Cortex of kidney (tissue), 1 donor: ENCODE measurements at places on chromosomes 5 and 9.
A peak's percentile ranks its signal among the peaks of the same experiment; 100 is the strongest.

- DNase-seq = no peak
Observed at GRCh38 chr5:170571875-170572852, 68.3 kb downstream of the KCNIP1 start.

GRCh38 chr5:111741278-111741677 is 15.7 kb downstream of the NREP start:
- DNase-seq = no peak

DNA sequence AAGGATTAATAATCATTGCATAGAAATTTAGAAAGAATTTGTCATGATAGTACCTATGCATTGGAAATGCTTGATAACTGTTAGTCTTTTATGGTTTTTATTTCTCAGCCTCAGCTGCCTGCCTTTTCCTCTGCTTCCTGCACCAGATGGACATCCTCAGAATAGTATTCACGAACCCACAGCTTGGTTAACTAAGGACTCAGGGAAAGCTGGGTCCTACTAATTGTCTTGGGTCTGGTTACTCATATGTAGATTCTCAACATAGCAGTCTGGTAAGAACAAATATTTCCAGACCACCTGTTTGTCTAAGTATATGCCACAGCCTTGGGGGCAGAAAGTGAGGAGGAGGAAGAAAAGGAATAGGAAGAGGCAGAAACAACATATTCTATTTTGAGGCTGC is 464.5 kb upstream of the SMARCA2 start:
- no peak for DNase-seq

GRCh38 chr9:29176786-29177185 is 1603.5 kb upstream of the C9orf72 start:
- no peak for DNase-seq

GRCh38 chr5:181205761-181206649 is 1.0 kb upstream of the TRIM7 start:
- no peak for DNase-seq

DNA sequence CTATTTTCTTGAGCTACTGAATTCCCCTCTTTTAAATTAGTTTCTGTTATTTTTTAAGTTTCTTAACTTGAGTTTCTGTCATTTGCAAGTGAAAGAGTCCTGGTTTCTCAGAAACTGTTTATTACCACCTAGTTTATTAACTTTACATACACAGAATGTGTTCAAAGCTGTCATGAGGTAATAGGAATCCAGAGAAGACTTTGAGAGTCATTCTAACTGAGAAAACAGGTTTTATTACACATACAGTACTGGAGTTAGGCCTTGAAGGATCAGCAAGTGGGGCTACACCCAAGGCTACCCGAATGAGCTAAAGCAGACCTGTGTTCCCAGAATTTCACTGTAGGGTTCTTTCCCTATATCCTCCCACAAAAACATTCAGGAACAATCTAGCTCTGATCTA is 33.1 kb downstream of the FAM114A2 start:
- no peak for DNase-seq

DNA sequence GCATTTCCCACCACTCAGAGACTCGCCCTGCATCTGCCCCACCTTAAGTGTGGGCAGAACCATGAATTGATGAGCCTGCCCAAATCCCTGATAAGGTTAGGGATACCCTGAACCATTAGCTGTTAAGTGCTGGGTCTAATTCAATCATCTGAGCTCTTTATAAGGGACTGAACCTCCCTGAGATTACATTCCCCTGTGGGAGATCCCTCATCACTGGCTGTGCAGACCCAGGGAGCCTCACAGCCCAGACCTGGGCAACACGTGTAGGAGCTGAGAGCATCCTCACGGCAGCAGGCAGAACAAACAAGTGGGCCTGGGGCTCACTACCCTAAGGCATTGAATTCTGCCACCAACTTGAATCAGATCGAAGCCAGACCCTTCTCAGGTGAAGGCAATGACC is 585 bp upstream of the TAF11L2 start:
- no peak for DNase-seq

- no peak for DNase-seq
Observed at GRCh38 chr5:65061250-65061973, 292.7 kb downstream of the CWC27 start.

GRCh38 chr5:10652151-10652550 is 88.3 kb downstream of the ANKRD33B start:
- no peak for DNase-seq

DNA sequence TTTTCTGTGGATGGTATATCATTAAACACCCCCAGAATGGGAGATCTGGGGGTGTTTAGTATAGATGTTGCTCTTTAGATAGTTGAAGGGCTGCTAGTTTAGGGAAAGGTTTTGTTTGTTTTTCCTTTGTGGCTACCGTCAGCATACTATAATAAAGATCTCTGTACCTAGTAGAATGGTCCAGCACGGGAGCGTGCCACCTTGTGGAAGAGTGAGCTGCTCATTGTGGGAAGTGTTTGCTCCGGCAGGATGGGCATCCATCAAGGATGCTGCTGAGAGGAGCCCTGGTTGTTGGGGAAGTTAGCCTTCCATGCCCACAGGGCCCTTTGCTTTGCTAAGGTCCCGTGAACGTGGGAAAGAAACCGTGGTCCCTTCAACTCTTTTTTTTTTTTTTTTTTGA is 113.1 kb downstream of the LIFR start:
- no peak for DNase-seq

GRCh38 chr5:176677209-176677939 is 30.1 kb downstream of the TSPAN17 start:
- DNase-seq = no peak

DNA sequence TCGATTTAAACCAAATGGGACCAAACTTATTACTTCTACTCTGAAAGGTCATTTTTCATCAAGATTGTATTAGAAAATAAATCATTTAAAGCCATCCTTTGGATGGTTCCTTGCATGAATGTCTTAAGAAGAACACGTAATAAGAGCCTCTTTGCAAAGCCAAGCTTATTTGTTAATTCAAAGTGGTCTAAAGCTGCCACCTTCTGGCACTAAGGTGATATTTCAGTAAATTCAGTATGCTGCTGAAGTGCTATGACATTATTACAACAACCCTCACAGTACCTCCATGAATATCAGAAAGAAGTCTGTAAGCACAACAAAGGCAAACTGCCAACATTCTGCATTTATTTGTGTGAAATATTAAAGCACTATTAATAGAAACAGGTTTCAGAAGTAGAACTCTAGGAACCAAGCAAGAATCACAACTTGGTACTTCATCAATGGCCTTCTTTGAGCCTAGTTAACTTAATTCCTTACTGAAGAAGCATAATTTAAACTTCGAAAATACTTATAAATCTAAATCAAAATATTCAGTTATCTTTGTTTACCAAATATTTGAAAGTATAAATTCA is 53.1 kb upstream of the TYRP1 start:
- DNase-seq = no peak

DNA sequence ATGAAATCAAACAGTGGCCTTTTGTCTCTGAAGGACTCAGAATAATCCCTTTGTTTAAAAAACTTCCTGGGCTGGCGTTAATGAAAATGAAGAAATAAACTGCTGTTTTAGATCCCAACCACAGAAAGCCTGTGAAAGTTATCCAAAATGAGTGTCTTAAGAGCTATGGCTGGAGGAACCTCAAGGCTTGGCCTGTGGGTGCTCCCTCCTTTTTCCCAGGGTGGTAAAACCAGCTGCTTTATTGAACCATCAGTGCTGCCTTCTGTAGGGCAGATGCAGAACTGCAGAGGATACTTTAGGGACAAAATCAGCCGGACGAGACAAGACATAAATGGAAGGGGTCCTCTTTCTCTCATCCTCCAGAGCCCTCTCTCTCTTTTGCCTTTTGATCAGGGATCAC is 100.9 kb downstream of the SMARCA2 start:
- DNase-seq = no peak

DNA sequence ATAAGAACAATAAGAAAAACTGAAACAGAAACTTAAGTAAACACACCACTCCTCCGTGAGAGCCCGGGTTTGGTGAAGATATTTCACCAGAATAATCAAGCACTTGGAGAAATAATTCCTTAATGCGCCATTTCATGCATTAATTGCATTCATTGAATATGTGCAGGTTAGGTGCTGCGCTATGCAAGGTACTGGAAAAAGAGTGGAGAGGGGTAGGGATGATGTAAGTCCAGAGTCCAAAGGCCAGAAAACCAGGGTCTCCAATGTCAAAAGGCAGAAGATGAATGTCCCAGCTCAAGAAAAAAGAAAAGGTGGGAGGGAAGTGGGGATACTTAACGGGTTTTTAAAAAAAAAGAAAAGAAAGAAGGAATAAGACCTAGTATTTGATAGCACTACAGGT is 669 bp upstream of the ZFP37 start:
- no peak for DNase-seq

GRCh38 chr5:53766673-53767072 is 206.2 kb downstream of the NDUFS4 start:
- DNase-seq = no peak

- DNase-seq = peak; percentile 37
Observed at GRCh38 chr5:148826053-148826738, at the start of gene ADRB2. Gene ADRB2, plus strand, starts transcription at chr5:148826611. Its CDS starts 221 bp downstream, at chr5:148826832.

DNA sequence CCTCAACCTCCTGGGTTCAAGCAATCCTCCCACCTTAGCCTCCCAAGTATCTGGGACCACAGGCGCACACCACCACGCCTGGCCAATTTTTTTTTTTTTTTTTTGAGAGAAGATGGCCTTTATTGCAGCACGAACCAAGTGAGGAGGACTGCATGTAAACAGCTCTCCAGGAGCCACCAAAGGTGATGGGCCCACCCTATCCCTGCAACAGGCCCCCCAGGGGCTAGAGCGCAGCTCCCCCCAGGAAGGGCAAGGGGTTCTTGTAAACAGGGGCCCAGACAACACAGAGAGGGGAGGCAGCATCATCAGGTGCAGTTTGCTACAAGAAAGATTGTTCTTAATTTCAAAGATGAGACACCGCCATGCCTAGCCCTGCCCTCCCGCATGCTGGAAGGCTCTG is 12.6 kb upstream of the EGR1 start:
- no peak for DNase-seq

GRCh38 chr5:17680737-17681136 is 46.5 kb downstream of the TAF11L14 start:
- DNase-seq = no peak

DNA sequence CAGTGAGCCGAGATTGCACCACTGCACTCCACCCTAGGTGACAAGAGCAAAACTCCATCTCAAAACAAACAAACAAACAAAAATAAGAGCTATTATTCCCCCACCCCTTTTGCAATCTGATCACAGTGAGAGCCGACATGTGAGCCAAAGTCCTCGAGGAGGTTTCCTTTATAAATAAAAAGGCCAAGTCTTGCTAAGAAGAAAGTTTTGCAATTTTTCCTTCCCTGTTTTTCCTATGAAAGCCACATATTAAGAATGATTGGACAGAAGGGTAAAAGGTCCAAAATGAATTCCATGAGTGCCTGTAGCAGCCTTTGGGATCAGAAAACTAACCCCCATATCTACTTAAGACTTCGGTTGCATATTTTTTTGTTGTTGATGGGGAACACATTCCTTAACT is 179.7 kb downstream of the TSSK1B start:
- DNase-seq = no peak

- DNase-seq = no peak
Observed at GRCh38 chr9:123269281-123269680, 895 bp upstream of the STRBP start.

DNA sequence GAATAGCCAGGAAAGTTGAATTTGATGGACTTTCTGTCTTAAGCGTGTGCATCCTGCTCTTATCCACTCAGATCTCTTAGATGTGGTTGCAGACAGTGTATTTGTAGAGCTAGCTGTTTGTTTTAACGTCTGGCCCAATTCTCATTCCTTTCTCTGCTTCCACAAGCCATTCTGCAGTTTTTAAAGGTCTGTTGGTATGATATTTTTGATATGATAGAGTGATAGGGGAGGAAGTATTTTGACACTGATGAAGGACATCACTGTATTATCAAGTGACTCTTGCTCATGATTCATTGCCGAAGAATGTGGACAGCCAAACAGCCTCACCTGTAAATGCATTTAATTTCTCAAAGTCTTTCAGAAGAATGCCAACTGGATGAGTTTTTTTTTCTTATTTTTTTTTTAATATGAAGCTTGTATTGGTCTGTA is 4.5 kb downstream of the TJP2 start:
- no peak for DNase-seq

DNA sequence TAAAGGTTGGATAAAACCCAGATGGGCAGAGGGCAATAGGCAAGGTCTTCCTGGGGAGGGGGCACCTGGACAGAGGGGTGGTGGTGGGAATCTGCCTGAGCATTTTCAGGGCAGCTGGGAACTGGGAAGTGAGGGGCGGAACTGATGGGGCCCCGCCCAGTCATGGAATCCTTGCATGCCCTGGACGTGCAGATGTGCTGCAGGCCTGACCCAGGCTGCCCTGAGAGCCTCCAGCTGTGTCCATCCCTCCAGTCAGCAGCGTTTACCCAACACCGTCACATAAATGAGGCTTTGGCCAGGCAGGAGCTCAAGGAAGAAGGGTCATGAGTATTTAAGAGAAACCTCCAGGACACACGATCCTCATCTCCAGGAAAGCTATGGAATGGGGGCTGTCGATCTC is 70.3 kb downstream of the DAB2IP start:
- no peak for DNase-seq

DNA sequence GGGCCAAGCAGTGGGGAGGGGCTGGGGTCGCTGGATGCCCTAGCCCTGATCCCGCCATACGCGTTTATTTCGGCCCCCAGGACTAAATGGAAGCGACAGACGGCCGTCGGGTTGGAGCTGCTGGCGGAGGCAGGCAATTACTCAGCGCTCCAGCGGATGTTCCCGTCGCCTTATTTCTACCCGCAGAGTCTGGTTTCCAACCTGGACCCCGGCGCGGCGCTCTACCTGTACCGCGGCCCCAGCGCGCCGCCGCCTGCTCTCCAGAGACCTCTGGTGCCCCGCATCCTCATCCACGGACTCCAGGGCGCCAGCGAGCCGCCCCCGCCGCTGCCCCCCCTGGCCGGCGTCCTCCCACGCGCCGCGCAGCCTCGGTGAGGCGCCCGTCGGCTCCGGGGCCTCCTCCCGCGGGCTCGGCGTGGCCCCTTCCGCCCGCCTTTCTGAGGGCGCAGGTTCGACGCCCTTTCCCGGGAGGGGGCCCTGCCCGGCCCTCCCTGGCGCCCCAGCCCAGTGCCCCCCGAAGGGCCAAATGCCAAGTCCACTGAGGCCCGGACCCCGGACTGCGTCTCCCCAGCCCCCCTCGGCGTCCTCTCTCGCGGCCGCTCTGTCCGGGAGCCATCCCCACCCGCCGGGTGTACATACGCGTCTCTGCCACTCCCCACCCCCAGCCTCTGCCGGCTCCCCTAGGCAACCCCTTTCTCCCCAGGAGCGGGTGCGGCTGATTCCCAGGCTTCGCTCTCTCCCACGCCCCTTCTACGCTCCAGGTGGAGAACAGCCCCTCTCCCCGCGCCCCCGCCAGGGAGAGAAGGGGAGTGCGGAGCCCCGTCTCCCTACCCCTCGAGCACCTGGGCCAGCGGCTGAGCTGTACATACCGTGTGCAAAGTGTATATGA is 7.0 kb downstream of the BARHL1 start:
- DNase-seq = no peak

- DNase-seq = no peak
Observed at GRCh38 chr9:13034694-13035002, 244.8 kb downstream of the MPDZ start.
